Dermis blood vessel endothelial cell (primary cell): ENCODE measurements at places on chromosomes 5 and 9. TPM values are rescaled to one million over a fixed set of nuclear protein-coding genes. Genes with fewer than 3 reads are reported as not detected.

DNA sequence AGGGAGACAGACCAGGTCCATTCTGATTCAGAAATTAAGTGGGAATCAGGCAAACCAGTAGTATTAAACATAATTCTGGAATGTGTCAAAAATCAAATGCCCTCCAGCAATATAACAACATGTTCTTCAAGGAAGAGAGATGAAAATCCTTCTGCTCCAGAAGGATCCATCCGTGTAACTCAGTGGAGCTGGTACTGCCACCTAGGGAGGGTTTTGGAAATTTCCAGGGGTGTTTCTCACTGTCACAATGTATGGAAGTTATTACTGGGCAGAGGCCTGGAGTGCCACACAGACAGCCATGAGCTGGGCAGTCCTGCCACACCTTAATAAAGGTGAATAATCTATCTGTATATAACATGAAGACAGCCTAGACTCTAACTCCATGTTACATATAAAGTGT, 87.5 kb downstream of the TTLL11 start:
- DNase-seq: peak; percentile 64

GRCh38 chr5:17258431-17258830, 41.0 kb downstream of the BASP1 start:
- DNase-seq: no peak

The ZNF367 gene
- 8.0 and 12.8 TPM in 2 replicates for total RNA-seq

GRCh38 chr5:116396476-116397099, 178.0 kb downstream of the SEMA6A start:
- no peak for DNase-seq

- no peak for DNase-seq
These were observed 148.9 kb downstream of the DOCK2 start for GRCh38 chr5:169785771-169786618.
